ENCODE measurements at places on chromosomes 5 and 9. TPM values are rescaled to one million over a fixed set of nuclear protein-coding genes. Genes with fewer than 3 reads are reported as not detected.

- no peaks in the 10 kb centered on the region for H3K36me3 ChIP-seq
- H3K27ac ChIP-seq = no peak overlapping the region
- no peaks in the 10 kb centered on the region for H3K4me1 ChIP-seq
- no peaks in the 10 kb centered on the region for H3K27me3 ChIP-seq
- H3K4me3 ChIP-seq = no peak overlapping the region
Measured at GRCh38 chr9:79688363-79688762, 116.6 kb downstream of the TLE4 start.

- DNase-seq = peak; percentile 85
- peaks cover under 1% of the 10 kb centered on the region for H3K27me3 ChIP-seq
- peak overlapping the region; percentile 72 for H3K27ac ChIP-seq
- H3K36me3 ChIP-seq = no peaks in the 10 kb centered on the region
Measured at GRCh38 chr5:93620487-93621326, 37.7 kb downstream of the NR2F1 start.

The SLF1 gene
- total RNA-seq = 2.1 TPM

The LAMC3 gene
- total RNA-seq = 1.1 TPM

DNA sequence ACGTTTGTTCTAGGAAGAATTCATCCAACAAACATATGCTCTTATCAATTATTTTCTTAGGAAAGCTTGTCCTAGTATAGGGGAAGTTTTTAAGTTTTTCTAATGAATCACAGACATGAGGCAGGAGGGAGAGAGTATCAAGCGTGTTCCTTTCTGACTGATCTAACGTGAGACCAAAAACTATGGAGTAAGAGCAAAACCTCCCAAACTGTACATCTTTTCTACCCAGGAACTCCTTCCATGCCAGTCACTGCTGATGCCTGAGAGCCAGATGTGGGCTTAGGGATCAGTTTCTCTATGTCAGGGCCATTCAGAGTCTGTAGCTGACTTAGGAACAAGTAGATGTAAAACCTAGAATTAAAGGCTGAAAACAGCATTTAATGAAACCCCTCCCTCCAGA is 51.7 kb upstream of the NFIB start:
- no peaks in the 10 kb centered on the region for H3K27me3 ChIP-seq
- DNase-seq = no peak
- H3K27ac ChIP-seq = no peak overlapping the region
- no peaks in the 10 kb centered on the region for H3K4me1 ChIP-seq
- H3K36me3 ChIP-seq = no peaks in the 10 kb centered on the region

DNA sequence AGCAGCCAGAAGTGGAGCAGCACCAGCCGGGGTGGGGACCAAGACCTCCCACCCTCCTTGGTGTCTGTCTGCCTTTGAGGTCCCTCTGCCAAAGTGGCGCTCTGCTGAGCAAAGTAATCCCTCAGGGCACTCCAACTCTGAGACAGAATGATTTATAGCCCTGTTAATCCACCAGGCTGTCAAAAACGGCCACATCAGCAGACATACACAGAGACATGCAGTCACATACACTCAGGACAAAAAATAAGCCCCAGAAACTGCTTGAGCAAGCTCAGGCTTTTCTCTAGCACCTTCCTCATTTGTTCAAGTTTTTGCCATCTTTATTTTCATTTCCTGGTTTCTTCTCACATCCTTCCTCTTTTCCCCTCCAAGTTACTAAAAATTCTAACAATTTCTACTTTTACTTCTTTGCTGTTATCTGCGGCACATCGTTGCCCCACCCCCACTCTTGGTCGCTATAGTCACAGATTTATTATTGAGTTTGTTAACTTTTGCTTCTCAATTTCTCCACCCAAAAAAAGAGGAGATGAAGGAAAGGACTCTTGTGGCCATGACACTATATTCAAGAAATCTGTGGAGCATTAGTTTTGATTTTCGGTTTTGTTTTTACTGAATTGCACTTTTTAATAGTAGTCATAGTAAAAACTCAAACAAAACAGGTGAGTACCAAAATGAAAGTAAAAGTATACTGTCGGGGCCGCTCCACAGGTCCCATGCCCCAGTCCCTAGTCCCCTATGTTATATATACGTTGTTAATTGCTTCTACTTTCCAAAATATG is 17.4 kb upstream of the ADRB2 start:
- no peak overlapping the region for H3K4me3 ChIP-seq
- no peak for DNase-seq
- no peak overlapping the region for H3K27ac ChIP-seq
- H3K36me3 ChIP-seq = no peaks in the 10 kb centered on the region
- peaks cover 3% of the 10 kb centered on the region for H3K4me1 ChIP-seq

The LCNL1 gene
- 0.12 TPM for total RNA-seq

GRCh38 chr9:68437785-68438184 is 81.4 kb downstream of the PGM5 start:
- H3K4me1 ChIP-seq = no peaks in the 10 kb centered on the region
- H3K27ac ChIP-seq = no peak overlapping the region
- no peak for DNase-seq
- H3K36me3 ChIP-seq = no peaks in the 10 kb centered on the region

DNA sequence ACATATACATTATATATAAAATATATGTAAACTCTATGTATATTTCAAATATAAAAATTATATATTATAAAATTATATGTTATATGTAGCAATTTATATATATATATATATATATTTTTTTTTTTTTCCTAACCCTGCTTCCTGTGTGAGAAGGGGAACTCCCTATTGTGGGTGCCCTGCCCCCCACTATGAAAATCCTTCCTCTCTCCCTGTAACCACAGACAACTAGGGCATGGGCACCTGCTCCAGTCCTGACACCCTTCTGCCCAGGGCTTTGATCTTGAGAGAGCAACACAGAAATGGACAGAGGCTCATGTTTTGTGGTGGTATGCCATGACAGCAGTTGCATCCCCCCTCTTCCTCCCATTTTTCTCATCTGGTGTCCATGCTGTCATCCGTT is 148.7 kb upstream of the IL12B start:
- H3K4me1 ChIP-seq = no peaks in the 10 kb centered on the region
- DNase-seq = no peak
- no peak overlapping the region for H3K4me3 ChIP-seq
- H3K36me3 ChIP-seq = no peaks in the 10 kb centered on the region
- H3K27me3 ChIP-seq = no peaks in the 10 kb centered on the region

- no peak for DNase-seq
- peaks cover 56% of the 10 kb centered on the region for H3K4me1 ChIP-seq
- H3K36me3 ChIP-seq = no peaks in the 10 kb centered on the region
- no peak overlapping the region for H3K4me3 ChIP-seq
- H3K27ac ChIP-seq = peak overlapping the region; percentile 89
Measured at GRCh38 chr9:113909421-113909820, 33.3 kb downstream of the ZNF618 start.

The IL3 gene
- not detected for total RNA-seq

- no peaks in the 10 kb centered on the region for H3K4me1 ChIP-seq
- H3K4me3 ChIP-seq = no peak overlapping the region
- H3K27me3 ChIP-seq = no peaks in the 10 kb centered on the region
Measured at GRCh38 chr9:25658571-25658970, 19.7 kb downstream of the TUSC1 start.

The PCDHB5 gene
- 2.4 TPM for total RNA-seq

- DNase-seq = no peak
- H3K4me3 ChIP-seq = no peak overlapping the region
- no peak overlapping the region for H3K27ac ChIP-seq
Measured at GRCh38 chr9:104986096-104986495, 58.1 kb upstream of the ABCA1 start.

DNA sequence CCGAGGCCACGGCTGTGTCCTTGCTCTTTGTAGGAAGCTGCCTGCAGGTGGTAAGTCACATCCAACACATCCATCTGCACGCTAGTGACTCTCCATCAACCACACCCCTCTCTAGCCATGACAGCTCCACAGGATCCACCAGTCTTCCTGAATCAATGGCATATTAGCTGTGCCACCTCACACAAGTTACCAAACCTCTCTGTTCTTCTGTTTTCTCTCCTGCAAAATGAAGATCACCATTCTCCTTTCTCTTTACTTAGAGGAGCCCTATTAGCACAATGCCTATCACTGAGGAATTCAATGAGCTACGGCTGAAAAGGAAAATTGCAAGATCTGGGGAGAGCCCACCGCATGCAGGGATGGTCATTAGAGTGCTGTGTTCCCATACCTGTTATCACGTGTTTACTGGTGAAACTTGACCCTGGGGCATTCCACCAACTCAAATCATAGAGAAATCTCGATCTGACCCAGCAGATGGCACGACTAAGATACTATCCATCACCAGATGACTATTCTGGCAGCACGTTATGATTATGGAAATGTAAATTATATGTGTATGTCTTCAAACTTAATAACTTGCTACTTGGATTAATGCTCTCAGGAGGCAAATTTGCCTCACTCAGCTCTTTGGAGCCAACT is 20.9 kb downstream of the WHRN start:
- no peaks in the 10 kb centered on the region for H3K36me3 ChIP-seq
- no peaks in the 10 kb centered on the region for H3K27me3 ChIP-seq
- no peak overlapping the region for H3K4me3 ChIP-seq
- no peak overlapping the region for H3K27ac ChIP-seq
- DNase-seq = no peak

The ADAMTSL2 gene
- total RNA-seq = 2.9 TPM

DNA sequence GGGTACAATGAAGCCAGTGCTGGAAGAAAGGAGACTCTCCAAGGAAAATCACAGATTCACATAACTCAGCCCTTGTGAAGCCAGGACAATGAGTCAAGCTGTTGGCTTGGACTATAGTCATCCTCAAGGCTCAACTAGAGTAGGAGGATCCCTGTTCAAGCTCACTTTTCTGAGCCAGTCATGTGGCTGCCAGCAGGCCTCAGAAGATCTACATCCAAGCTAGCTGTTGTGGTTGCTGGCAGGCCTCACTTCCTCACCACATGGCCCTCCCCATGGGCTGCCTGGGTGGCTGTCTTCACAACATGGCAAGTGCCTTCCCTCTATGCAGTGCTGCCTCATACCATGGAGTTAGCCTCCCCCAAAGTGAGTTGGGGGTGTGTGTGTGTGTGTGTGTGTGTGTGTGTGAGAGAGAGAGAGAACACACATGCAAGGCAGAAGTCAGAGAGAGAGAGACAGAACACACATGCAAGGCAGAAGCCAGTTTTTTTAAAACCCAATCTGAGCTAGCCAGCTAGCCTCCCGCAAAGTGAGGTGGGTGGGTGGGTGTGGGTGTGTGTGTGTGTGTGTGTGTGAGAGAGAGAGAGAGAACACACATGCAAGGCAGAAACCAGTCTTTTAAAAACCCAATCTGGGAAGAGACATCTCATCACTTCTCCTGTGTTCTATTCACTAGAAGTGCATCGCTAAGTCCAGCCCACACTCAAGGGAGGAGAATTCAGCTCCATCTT is 17.1 kb downstream of the SCAI start:
- H3K4me1 ChIP-seq = no peaks in the 10 kb centered on the region
- no peaks in the 10 kb centered on the region for H3K27me3 ChIP-seq
- peak; percentile 33 for DNase-seq
- H3K27ac ChIP-seq = no peak overlapping the region

- H3K27me3 ChIP-seq = no peaks in the 10 kb centered on the region
- no peaks in the 10 kb centered on the region for H3K36me3 ChIP-seq
- no peak for DNase-seq
- no peaks in the 10 kb centered on the region for H3K4me1 ChIP-seq
- no peak overlapping the region for H3K4me3 ChIP-seq
Measured at GRCh38 chr9:7909537-7909936, 110.0 kb upstream of the DMAC1 start.

GRCh38 chr9:124928116-124928515 is 12.8 kb downstream of the GOLGA1 start:
- DNase-seq = no peak
- H3K36me3 ChIP-seq = peaks cover 20% of the 10 kb centered on the region
- no peaks in the 10 kb centered on the region for H3K27me3 ChIP-seq
- H3K4me3 ChIP-seq = no peak overlapping the region

GRCh38 chr5:121108725-121109124 is 644.6 kb downstream of the PRR16 start:
- H3K4me1 ChIP-seq = no peaks in the 10 kb centered on the region
- H3K36me3 ChIP-seq = no peaks in the 10 kb centered on the region
- H3K4me3 ChIP-seq = no peak overlapping the region
- no peaks in the 10 kb centered on the region for H3K27me3 ChIP-seq

GRCh38 chr9:109242014-109242413 is 75.0 kb upstream of the FRRS1L start:
- no peak overlapping the region for H3K27ac ChIP-seq
- H3K36me3 ChIP-seq = no peaks in the 10 kb centered on the region
- DNase-seq = no peak
- H3K4me3 ChIP-seq = no peak overlapping the region
- no peaks in the 10 kb centered on the region for H3K27me3 ChIP-seq
- H3K4me1 ChIP-seq = peaks cover 11% of the 10 kb centered on the region

The SEPTIN8 gene
- 13.4 TPM for total RNA-seq

The PDE6A gene
- total RNA-seq = not detected

DNA sequence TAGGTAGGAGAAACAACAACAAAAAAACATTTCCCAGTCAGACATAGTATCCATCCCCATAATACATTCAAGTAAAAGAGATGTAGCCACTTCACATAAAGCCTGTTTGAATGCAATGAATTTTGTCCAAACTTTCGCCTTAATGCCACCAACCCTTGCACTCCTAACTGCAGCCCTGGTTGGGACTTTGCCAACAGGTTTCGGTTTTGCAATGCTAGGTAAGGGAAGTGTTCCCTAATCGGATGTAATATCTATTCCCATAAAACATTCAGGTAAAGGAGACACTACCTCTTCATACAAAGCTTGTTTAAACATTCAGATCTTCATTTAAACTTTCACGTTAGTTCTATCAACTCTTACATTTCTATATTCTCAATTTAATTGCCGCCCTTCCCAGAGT is 336.1 kb downstream of the DRD1 start:
- no peaks in the 10 kb centered on the region for H3K27me3 ChIP-seq
- no peaks in the 10 kb centered on the region for H3K36me3 ChIP-seq
- H3K4me3 ChIP-seq = no peak overlapping the region
- no peak for DNase-seq

DNA sequence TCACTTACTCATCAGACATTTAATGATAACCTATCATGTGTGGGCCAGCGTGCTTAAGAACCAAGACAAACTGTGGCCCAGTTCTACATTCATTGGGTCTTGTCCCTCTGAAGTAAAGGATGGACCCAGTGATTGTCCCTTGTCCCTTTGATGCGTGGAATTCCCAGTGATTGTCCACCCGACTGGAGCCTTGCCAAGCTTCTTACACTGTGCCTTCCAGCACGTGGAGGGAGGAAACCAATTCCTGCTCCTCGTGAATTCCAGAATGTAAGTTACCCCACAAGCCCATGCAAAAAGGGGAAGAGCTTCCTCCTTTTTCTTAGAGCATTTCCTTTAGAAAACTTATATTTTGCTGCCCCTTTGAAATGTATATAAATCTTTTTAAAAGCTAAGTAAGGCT is 7.9 kb downstream of the CKMT2 start:
- H3K4me3 ChIP-seq = no peak overlapping the region
- no peaks in the 10 kb centered on the region for H3K4me1 ChIP-seq
- H3K27me3 ChIP-seq = no peaks in the 10 kb centered on the region
- no peaks in the 10 kb centered on the region for H3K36me3 ChIP-seq

The DDX4 gene
- total RNA-seq = not detected

The TEX53 gene
- total RNA-seq = not detected

- no peak for DNase-seq
- no peaks in the 10 kb centered on the region for H3K4me1 ChIP-seq
- no peaks in the 10 kb centered on the region for H3K27me3 ChIP-seq
- no peak overlapping the region for H3K4me3 ChIP-seq
Measured at GRCh38 chr5:139825690-139826089, 30.1 kb downstream of the PSD2 start.
